ENCODE measurements at places on chromosomes 1 and 21.

GRCh38 chr1:110686188-110686587, 11.4 kb upstream of the KCNA3 start:
- no peak for DNase-seq

GRCh38 chr1:93814059-93814794, 64.8 kb downstream of the DNTTIP2 start:
- peak; percentile 53 for DNase-seq

DNA sequence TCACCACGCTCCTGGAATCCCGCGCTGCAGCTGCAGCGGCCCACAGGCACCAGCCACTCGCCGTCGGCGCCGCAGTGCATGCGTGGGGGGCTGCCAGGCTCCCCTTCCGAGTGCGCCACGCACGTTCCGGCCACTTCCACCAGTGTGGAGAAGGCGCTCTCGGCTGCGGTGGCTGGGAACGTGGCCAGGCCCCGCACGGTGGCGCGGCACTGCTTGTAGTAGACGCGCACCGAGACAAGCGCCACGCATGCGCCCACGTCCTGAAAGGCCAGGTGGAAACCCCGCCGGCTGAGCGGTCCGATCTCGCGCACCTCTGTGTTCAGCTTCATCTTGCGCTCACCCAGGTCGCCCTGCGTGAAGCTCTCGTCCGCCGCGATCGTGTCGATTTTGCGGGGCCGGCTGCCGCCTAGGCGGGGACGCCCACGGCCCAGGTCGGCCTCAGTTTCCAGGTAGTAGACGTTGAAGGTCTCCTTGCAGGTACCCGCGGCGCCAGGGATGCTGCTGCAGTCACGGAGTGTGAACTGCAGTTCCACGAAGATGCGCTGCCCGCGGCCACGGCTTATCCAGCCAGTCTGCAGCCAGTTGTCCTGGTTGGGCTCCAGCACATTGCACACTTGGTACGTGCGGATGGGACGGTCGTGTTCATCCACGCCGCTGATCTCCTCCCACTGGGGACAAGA, 3.4 kb downstream of the EPHA10 start:
- no peak for DNase-seq

DNA sequence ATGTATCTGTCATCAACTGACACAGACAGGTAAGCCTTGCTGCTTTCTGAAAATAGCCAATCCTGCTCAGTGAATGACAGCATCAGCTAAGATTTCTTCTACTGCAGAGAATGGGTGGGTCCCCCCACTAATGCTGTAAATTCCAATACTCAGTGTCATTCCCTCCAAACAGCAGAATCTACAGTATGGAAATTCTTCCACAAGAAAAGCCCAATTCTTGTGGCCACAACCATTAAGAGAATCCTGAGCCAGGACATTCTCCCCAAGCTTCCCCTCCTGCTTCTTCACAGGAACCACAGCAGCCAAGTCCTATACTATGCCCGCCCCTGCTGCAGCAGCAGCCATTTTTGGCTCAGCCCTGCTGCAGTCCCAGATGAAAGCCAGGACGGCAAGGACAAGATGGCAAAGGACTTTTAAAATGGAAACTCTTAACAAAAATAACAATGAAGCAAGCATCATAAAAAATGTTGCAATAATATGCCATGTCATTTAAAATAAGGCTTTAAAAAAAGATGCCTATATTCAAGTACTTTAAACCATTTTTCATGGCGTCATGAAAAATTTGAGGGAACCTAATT, 26.8 kb downstream of the EIF4G3 start:
- peak; percentile 83 for DNase-seq

DNA sequence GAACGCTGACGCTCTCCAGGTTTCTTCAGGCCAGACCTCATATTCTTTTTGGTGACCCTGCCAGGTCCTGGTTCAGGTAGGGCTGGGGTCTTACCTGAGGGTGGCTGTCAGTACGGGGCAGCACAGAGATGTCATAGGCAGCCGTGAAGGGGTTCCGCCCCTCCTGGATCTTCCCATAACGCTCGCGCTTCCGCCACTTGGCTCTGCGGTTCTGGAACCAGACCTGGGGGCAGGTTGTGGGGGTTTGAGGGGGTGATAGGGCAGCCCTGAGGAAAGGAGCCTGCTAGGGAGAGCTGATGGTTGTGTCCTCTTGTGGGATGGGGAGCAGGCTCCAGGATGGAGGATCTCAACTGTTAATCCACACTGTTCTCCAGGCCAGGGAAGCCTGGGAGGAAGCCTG, 9.1 kb downstream of the ALX3 start:
- no peak for DNase-seq

DNA sequence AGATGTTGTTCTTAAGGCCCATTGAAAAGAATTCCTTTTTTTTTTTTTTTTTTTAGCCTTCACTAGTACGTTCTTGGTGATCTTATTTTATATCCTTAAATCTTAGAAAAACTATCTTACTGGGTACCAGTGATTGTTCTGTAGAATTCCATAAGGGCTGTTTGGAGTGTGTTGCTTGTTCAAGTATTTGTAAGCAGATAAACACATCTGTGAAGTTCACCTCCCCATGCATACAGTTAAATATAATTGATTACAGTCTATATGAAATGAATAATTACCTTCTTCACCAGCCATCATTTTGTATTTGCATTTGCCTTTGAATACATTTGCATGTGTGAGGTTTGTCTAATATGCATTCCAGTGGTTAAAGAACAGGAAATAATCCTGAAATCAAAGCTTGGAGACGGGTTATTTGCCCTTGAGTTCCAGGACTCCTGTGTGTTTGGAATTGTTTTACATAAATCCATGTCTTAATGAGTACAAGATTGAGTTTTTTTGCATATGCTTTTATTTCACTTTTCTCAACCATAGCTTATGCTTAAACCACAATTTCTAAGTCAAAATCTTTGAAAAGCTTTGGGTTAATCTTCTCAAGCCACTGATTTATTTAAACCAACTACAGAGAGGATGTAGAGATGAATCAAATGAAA, 73.1 kb downstream of the VPS13D start:
- DNase-seq: no peak

GRCh38 chr1:98102345-98103030, 181.7 kb upstream of the DPYD start:
- no peak for DNase-seq
